ENCODE measurements at places on chromosomes 4 and X.
A peak's percentile ranks its signal among the peaks of the same experiment; 100 is the strongest.

- no peak for DNase-seq
Observed at GRCh38 chrX:20267607-20267930, 860 bp upstream of the RPS6KA3 start.

GRCh38 chr4:71201817-71202576 lies 136.8 kb upstream of the SLC4A4 start:
- DNase-seq, result no peak

DNA sequence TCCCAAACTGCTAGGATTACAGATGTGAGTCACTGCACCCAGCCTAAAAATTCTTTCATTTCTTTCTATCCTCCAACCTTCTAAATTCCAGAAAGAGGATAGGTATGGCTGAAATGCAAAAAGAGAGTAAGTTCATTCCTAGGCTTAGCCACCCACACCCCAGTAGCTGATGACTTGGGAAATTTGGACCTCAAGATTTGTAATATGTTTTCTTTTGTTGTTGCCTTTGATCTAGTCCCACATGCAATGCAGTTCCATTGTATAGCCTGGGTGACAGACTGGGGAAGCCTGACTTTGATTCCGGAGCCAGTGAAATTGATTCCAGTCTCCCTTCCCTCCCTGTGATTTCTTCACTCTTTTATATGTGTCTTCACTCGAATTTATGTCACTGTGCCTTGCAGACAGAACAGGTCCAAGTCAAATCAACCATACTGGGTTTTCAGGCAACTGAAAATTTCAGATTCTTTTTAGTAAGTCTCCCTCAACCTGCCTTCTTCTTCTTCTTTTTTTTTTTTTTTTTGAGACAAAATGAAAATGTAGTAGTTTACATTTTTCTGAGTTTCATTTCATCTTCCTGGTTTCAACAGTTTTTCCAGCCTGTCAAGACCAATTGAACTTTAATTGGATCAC lies 176.2 kb upstream of the RBPJ start:
- DNase-seq, result no peak

DNA sequence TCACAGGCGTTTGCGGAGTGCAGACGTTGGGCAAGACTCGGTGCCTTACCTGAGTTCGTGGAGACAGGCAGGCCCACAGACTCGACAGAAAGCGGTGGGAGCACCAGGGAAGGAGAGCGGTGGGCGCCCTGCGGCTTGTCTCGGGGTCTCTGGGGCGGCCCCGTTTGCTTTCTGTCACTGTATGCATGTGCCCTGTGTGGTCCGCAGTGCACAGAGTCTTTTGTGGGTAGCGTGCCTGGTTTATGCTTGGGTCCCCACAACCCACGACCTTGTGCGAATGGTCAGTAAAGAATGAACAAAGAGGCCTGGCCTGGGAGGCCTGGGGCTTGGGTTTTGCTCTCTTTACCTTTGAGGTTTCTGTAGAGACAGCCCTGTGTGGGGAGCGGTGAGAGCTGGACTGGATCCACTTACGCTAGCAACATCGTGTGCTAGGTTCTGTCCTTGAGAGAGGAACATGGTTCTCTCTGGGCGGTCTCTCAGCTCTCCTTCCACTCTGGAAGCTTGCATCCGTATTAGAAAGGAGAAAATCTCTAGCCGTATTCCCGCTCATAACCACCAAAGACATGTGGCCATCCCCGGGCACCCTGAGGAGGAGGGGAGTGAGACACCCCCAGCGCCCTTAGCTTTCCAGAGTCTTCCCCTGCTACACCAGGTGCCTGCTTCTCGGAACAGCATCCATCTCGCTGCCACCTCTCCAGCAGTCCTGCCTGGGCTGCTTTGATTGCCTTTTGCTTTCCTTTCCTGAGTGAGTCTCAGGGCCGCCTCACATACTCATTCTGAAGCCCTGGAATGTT lies 1.2 kb downstream of the TADA2B start:
- DNase-seq, result no peak

GRCh38 chr4:173001571-173001970 lies 167.0 kb upstream of the GALNT7 start:
- DNase-seq, result no peak

DNA sequence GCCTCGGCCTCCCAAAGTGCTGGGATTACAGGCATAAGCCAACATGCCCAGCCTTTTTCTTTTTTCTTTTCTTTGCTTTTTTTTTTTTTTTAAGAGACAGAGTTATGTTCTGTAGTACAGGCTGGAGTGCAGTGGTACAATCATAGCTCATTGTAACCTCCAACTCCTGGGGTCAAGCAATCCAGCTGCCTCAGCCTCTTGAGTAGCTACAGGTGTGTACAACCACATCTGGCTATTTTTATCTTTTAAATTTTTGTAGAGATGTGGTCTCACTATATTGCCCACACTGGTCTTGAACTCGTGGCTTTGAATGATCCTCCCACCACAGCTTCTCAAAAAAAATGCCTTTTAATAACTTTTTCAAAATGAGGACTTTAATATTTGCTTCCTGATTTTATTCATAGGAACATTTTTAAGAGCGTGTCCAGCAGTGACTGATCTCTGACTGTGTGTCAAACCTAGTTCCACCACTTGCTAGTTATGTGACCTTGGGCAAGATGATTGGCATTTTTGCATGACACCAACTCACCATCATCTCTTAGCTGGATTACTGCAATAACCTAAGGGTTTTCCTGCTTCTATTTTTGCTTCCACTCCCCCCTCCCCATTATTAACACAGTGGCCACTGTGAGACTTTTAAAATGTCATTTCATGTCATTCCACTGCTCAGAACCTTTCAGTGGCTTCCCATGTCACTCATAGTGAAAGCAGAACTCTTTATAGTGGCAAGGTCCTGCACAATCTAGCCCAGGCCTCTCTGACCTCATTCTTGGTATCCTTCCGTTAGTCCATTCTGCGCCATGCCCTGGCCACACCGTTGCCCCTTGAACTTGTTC lies 4.5 kb upstream of the TNIP3 start:
- no peak for DNase-seq

DNA sequence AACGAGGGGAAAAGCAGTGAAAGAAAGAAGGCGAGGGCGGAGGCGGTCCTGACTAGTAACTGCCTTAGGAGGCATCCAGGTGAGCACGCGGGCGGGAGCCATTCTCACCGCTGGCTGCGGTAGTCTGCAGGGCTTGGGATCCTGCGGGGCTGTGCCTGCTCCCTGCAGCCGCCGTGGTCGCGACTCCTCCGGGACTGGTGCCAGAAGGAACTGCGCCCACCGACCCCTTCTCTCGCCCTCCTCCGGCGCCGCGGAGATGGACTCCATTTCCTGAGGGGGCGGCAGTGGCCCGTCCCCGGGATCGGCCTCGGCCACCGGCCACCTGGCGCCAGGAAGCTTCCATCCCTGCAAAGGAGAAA lies 543 bp downstream of the NFXL1 start:
- DNase-seq, result peak; percentile 0

All from activated CD8-positive, alpha-beta memory T cell treated with anti-CD3 and anti-CD28 coated beads for 1 hour (primary cell).